T follicular helper cell (primary cell): ENCODE measurements at places on chromosomes 16 and 17.

- no peak for DNase-seq
These were observed 20.2 kb downstream of the ZFHX3 start for GRCh38 chr16:73027685-73028111.

- peak; percentile 56 for DNase-seq
These were observed 72.2 kb downstream of the ZNF778 start for GRCh38 chr16:89289428-89290395.

DNA sequence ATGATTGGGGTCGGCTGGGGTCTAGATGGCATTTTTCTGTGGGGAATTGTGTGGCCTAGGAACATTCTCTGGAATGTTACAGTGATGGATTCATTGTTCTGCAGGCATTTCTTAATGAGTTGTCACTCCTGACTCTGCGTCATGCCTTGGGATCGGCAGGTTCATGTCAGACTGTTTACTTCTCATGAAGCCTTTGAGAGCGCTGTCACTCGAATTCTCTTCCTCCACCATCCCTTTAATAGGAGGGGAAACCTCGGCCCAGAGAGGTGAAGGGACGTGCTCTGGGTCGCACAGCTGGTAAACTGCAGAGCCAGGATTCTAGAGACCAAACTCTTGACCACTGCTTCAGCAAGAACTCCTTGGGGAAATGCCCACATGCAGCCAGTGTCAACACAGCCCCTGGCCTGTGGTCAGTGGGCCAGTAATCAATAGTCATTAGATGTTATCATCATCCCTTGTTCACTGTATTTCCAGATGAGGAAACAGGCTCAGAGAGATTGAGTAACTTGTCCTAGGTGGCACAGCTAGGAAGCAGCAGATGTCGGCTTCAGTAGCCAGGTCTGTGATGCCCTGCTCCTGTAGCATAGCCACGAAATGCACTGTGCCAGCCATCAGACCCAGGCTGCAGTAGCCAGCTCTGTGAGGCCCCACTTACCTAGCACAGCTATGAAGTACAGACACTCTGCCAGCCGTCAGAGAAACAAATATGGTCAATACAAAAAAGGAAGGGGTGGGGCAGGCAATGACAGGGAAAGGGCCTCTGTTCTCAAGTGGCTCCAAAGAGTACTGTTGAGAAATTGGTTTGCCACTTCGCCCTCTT is 259.0 kb downstream of the CPPED1 start:
- DNase-seq = no peak

- no peak for DNase-seq
These were observed 1.6 kb downstream of the LAT start for GRCh38 chr16:28986492-28986891.

DNA sequence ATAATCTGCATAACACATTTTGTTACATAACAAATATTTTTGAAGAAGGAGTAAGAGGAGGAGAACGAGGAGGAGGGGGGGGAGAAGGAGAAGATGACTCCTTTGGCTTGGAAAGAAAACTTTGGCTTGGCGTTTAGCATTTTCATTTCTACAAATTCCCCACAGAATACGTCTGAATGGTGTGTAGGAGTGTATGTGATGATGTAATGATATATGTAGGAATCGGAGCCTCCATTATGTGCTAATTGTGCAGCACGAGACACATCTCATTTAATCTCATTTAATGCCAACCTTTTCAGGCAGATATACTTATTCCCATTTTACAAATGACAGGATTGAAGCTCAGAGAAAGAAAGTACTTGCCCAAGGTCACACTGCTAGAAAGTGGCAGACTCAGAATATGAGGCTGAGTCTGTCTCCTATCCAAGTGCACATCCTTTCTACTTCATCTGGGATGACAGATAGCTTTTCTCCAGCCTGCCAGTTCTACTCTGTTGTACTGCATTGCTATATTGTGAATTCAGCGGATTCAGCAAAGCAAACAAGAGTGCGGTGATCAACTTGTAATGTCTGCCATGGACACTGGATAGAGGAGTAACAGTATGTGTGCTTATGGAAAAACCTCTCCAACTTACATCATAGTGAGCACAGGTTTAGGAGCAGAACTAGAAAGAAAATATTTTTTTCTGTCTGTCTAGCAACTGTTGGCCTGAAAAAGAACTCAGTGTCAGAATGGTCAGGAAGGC is 10.4 kb upstream of the SLC47A2 start:
- no peak for DNase-seq

- no peak for DNase-seq
These were observed 13.8 kb upstream of the SP2 start for GRCh38 chr17:47882247-47882646.

- DNase-seq = no peak
These were observed 336.6 kb downstream of the WWOX start for GRCh38 chr16:78436023-78436422.
